ENCODE measurements at places on chromosomes 2 and 18. TPM values are rescaled to one million over a fixed set of nuclear protein-coding genes. Genes with fewer than 3 reads are reported as not detected.

GRCh38 chr2:240959214-240959940 is 39.0 kb upstream of the SNED1 start:
- DNase-seq, result no peak

Gene HOXD4
- 3.5 TPM for total RNA-seq

- no peak for DNase-seq
Measured at GRCh38 chr2:85017411-85018048, 46.6 kb downstream of the KCMF1 start.

GRCh38 chr2:143933946-143934569 is 585.9 kb downstream of the ZEB2 start:
- no peak for DNase-seq

- no peak for DNase-seq
Measured at GRCh38 chr18:50578030-50578429, 18.1 kb downstream of the MAPK4 start.

Gene SKOR2
- total RNA-seq, result 0.38 TPM

GRCh38 chr18:38551881-38552280 is 986.3 kb upstream of the CELF4 start:
- DNase-seq, result no peak

Gene RHBDD1
- total RNA-seq, result 21.9 TPM

GRCh38 chr2:158656492-158657229 is 138.5 kb upstream of the DAPL1 start:
- DNase-seq, result no peak

Gene NOL4
- 0.67 TPM for total RNA-seq

GRCh38 chr2:173054466-173054865 is 21.2 kb upstream of the MAP3K20 start:
- no peak for DNase-seq

DNA sequence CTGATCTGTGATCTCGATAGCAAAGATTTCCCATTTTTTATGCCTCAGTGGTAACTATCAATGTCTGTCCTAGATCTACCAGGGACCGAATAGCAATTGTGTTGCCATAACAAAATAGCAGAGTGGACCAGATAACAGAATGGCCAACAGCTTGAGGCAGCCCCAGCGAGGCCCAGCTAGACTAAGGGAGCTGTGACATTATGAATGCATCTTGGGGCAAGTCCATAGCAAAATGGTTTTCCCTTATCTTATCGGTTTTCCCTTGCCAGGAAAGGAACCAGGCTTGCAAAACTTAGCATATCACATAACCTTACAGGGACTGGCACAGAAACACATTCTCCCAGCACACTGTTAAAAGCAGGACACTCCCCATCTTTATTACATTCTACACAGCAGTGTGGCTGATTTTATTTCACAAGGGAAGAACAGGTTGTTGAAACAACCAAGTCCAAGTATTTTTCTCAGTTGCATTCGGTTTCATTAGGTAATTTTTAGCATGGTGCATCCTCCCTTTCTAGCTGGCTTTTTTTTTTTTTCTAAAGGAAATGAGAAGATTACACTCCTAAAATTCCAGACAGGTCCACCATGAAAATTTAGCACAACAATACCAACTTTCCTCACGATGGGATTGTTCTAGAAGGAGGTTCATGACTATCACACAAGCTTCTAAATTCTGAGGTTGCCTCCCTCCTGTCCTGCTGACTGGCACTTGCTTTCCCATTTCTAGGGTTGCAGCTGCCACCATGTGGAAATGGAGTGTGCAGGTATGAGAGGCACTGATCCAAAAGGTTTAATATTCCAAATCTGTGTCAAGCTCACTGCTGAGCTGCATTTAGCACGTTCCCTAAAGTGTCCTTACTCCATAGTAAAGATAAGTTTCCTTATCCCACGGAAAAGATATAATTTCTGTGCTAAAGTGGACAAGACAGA is 97.0 kb upstream of the SLC35G4 start:
- DNase-seq, result peak; percentile 17

DNA sequence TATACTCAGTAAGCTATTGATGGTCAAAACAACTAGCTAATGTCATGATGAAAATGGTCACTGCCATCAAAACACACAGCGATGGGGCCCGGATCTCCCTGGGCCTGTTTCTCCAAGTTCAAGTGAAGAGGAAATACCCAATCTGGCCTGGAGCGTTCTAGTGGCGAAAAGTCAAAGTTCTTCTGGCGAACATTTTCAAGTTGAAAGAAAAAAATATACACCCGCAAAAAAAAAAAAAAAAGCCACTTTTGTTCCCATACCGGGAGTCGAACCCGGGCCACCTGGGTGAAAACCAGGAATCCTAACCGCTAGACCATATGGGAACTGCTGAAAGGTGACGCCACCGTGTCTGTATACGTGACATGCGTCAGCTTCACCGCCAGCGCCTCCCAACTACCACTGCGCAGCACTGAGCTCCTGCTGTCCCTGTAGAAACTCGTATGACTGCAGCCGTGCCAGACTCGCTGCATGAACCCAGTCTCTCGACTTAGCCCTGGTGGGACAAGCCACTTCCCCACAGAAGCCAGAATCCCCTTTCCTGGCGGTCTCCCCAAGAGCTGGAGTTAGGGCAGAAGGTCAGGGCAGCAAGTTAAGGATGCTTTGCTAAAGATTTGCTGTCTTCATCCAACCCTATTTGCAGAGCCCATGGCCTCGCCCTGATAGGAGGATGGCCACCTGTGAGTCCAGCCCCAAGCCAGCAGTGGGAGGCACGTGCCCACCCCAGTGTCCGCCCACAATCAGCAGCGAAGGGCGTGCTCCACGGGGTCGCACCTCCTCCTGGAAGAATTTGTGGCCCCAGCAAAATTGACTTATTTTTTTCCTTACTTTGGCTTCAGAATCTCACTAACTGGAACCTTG is 5.6 kb upstream of the IMP4 start:
- peak; percentile 86 for DNase-seq

Gene REG3A
- not detected for total RNA-seq

DNA sequence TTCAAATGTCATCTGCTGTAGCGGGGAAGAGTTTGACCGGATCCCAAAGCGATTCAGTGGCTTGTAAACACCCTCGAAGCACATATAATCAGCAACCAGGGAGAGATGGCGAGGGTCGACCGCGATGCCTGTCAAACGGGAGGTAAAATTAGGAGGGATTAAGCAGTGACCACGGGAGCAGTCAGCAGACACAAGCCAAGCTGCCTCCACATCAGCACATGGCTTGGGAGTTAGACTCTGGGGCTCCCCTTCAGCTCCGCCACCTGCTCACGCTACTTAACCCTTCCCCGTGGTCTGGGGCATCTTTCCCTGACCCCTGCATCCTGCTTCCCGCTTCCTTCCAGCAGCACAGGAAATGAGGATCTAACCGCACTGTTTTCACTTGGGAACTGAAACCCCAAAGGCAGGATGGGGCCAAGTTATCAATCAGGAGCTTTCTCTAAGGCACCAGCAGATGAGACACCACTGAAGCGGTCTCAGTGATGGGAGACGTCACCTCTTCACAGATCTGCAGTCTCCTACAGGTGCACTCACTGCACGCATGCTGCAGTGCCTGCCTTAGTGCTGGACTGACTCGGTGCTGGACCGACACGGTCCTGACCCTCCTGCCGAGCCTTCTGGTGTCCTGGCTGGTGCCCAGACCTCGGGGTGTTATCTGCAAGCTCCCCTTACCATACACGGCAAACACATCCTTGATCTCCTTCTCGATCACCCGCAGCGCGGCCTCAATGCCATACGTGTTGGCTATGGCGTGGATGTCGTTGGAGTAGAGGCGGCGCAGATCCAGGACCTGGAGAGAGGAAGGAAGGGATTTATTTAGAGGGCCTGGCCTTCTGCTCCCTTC is 77.5 kb downstream of the POLR1A start:
- DNase-seq, result no peak

Gene FIGN
- total RNA-seq, result 14.0 TPM

Gene RGPD4
- not detected for total RNA-seq

DNA sequence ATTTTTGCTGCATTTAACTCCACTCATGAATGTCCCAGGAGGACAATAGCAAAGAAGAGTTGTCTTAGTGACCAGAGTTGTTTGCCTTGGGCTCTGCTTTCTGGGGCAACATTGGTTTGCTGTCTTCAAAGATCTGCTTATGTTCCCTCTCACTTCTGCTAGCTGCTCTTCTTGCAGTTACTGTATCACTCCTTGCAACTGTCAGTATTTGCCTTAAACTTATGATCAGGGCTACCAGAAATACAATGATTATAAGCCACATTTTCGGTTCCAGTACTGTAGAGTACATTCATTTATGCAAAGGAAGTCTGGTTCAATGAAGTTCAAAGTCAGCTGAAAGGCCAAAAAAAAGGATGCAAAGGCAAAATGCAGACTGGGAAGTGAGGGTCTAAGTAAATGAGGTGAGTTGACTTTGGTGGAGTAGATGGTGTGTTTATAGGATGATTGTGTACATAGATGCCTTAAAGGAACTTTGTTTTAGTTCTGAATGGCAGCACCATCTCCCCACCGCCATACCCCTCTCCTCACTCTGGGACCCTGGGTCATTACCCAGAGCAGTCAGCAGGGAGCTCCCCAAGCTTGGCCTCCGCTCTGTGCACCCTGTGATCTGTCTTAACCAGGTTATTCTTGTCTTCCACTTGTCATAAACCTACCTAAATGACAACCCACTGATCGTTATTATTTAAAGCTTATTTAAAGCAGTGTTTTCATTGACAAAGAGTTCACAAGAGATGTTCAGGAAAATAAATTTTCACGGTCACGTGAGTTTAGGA is 236.0 kb downstream of the DOK6 start:
- DNase-seq, result peak; percentile 16

DNA sequence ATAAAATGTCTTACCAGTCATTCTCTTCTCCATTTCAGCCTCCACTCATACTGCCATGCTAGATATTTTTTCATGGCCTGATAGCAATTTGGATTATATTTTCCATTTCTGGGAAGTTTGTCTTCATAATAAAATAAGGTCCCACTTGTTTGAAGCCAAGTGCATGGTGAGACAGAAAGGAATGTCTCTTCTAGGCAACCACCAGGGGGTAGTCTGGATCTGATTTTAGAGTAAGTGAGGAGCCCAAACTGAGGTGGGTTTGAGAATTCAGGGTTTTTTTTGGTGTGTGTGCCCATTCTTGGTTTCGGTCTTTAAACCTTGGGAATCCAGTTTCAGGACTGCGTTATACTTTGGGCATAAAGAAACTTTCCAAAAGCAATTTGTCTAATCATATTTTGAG is 315.5 kb downstream of the RPRM start:
- DNase-seq, result peak; percentile 64

- DNase-seq, result no peak
Measured at GRCh38 chr2:39689876-39690275, 24.2 kb downstream of the TMEM178A start.

GRCh38 chr2:238167761-238168160 is 9.0 kb downstream of the ERFE start:
- no peak for DNase-seq

Gene RAD51AP2
- total RNA-seq, result 0.44 TPM

Gene CENPA
- total RNA-seq, result 3.9 TPM

DNA sequence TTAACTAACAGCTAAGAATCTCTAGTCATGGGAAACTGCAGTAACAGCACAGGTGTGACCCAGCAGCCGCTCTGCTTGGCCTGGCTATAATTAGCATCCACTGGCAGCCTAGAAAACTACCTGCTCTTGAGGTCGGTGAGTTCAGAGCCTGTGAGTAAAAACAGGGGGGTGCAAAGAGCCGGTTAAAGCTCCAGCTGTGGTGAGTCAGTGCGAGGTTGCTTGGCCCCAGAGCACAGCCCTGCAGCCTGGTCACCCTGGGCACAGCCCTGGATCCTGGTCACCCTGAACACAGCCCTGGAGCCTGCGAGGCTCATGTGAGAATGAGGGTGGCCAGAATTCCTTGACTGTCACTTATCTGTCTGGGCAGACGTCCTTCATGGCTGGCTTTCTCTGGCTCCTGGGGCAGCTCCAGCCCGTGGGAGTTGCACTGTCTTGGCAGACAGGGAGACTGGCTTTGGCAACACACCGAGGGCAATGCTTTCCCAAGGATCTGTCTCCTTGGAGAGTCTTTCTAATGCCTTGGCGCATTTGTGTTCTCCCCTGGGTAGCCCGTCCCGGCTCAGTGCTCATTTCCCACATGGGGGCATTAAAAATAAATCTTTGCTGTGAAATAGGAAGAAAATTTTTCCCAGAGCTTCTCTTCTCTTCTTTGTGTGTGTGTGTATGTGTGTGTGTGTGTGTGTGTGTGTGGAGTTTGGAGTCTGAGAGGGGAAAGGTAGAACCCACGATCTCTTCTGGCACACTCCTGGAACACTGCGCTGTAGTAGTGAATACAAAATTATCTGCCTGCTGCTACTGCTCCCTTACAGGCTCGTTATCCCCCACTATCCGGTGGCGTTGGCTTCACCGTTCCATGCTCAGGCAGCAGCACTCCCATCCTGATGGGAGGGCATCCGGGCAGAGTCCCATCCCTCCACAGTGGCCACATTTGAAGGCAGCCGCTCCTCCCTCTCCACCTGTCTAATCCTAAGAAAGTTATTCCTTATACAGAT is 250.2 kb upstream of the MEX3C start:
- no peak for DNase-seq

Gene SCYGR4
- total RNA-seq, result not detected

GRCh38 chr18:31206787-31207381 is 44.2 kb upstream of the DSC1 start:
- DNase-seq, result no peak

DNA sequence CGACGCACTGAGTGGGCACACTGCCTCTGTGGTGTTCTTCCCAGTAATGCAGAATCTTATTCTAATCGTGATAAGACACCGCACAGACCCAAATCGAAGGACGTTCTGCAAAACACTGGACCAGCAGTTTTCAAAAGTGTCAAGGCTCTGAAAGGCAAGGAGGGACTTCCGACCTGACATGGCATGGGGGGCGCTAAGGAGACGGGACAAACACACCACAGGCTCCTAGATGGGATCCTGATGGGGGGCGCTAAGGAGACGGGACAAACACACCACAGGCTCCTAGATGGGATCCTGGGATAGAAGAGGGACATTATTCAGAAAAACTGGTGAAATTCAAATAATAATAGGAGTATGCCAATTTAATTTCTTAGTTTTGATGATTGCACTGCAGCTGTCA is 191.4 kb downstream of the LDLRAD4 start:
- no peak for DNase-seq

Gene ITGA6
- total RNA-seq, result 34.0 TPM

GRCh38 chr2:197261808-197262226 is 48.8 kb downstream of the ANKRD44 start:
- DNase-seq, result no peak

- no peak for DNase-seq
Measured at GRCh38 chr2:69466728-69467127, 29.5 kb upstream of the NFU1 start.

Gene SCN2A
- total RNA-seq, result 1.5 TPM

DNA sequence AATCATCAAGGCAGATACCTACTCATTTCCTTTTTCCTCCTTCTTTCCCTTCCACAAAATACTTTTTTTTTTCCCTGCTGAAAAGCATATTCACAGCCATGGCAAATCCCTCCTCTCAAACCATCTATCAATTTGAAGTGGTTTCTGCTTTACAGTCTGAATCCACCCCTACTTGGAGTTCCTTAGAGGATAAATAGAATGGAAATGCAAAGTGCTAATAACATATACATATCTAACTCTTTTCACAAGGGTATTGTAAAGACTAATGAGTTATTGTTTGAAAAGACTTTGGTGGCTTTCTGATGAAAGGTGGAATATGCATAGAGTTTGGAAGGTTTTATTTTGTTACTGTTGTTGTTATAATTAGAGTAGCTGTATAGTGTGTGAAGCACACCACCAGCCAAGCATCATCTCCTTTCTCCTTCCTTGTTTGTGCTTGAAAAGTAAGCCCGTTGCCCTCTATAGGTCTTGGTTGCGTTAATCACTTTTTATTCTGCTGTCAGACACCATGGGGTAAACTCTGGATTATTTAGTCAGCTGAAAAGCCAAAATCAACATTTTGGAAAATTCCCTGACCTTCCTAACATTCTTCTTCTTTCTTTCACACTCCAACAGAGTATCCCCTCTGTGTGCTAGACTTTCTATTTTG is 2126.9 kb upstream of the CELF4 start:
- no peak for DNase-seq

All from endothelial cell (in vitro differentiated cells).